Kidney (tissue), 22 donors: ENCODE measurements at places on chromosomes 16 and 17. TPM values are rescaled to one million over a fixed set of nuclear protein-coding genes. Genes with fewer than 3 reads are reported as not detected.

DNA sequence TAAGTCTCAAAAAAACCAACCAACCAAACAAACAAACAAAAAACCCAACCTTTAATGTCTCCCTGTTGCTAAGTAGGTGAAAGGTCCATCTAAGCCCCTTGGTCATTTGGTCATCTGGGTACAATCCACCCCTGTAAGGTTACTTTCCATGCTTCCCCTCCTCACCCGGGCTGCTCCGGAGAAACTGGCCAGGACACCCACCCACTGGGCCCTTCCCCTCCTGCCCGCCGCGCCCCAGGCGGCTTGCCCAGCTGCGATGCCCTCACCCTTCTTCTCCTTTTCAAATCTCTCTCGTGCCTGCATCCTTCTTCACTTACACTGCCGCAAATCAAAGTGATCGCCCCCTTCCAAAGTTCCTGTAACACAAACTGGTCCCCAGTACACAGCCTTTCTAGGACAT, 2.0 kb downstream of the NTAN1 start:
- DNase-seq, result no peak

The MMP28 gene
- total RNA-seq, result 4.5 TPM

GRCh38 chr16:55444754-55445485, 34.1 kb upstream of the MMP2 start:
- no peak for DNase-seq

- no peak for DNase-seq
Measured at GRCh38 chr17:75979705-75980187, 706 bp downstream of the TEN1 start.

DNA sequence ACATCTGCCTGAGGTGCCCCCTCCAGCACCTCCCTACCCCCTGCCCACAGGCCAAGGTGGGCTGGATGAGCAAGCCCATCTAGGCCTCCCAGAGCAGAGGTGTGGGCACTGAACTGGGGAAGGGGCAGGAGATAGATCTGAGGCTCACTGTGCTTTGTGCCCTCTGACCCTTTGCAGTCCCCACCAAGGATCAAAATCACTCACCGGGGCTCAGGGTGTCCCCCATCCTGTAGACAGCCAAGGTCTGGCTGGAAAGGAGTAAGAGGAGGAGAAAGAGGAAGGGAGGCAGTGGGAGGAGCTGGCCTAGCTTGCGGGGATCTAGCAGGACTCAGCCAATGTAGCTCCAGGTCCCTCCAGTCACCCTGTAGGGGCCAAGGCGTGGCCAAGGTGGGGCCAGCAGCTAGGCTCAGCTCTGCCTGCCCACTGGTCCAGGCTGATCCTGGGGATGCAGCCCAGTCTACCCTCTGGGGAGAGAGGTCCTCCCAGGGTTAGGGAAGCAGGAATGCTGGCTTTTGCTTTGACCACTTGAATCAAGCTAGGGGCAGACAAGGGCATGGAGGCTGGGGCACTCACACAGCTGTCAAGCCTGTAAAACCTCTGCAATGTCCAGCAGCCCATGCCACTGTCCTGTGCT, 1.8 kb downstream of the SLC12A4 start:
- DNase-seq, result no peak

The CPHXL2 gene
- total RNA-seq, result not detected

- no peak for DNase-seq
Measured at GRCh38 chr17:6422654-6423241, 12.2 kb downstream of the AIPL1 start.

The FBXO39 gene
- total RNA-seq, result not detected

GRCh38 chr17:79850571-79851460, 11.6 kb upstream of the CBX4 start:
- no peak for DNase-seq

DNA sequence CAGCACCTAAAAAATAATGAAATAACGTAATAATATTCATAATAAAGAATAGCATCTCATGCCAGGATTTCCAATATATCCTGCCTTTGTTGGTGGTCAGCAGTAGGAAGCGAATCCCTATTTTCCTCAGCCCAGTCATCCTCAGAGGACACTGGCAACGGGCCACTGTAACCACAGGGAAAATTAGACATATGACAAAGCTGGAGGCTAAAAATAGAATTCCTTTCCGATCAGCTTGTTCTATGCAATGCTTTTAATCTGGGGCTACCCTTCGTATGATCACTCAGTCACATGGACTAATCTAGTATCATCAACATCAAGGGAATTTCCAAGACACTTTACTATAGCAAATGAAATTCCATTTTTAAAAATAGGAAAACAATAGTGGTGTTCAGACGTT, 246.9 kb upstream of the KCNJ16 start:
- no peak for DNase-seq

The PLCG2 gene
- total RNA-seq, result 50.7 TPM

DNA sequence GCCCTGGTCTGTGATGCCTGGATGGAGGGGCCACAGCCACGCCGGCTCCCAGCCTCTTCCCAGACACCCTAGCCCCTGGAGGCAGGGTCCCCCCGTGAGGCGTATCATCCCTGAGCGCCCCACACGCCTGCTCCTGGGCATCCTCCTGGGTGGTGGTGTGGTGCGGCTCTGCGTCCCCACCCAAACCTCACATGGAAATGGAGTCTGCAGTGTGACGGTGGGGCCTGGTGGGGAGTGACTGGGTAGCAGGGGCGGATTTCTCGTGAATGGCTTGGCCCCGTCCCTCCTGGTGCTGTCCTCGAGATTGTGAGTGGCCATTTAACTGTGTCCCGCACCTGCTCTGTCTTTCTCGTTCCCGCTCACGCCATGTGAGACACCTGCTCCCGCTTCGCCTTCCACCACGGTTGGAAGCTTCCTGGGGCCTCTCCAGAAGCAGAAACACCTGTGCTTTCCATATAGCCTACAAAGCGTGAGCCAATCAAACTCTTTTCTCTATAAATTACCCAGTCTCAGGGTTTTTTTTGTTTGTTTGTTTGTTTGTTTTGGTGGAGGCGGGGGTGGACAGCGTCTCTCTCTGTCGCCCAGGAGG, 5.9 kb upstream of the SSTR5 start:
- DNase-seq, result no peak

The AGRP gene
- total RNA-seq, result not detected

The KCNH6 gene
- 0.57 TPM for total RNA-seq

DNA sequence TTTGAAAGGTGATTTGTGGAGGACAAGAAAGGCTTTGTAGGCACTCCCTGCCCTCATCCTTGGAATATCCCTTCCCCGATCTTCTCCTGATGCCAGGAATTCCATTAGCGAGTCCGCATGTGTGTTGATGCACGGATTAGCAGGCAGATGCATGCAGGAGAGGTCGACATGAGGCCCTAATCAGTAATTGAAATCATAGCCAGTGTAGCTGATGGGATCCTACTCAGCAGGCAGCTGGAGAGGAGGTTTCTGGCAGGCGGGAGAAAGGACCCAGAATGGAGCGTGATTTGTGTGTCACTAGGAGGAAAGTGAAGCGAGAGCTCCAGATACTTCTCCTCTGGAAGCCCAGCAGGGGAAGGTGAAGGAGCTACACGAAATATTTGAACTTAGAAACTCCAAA, 196.3 kb upstream of the CDH11 start:
- no peak for DNase-seq

GRCh38 chr17:77838748-77839697, 119.5 kb upstream of the TNRC6C start:
- no peak for DNase-seq

- DNase-seq, result no peak
Measured at GRCh38 chr16:69904495-69905170, 46.5 kb upstream of the CLEC18A start.

- DNase-seq, result no peak
Measured at GRCh38 chr16:68487669-68488068, 39.4 kb upstream of the SMPD3 start.

DNA sequence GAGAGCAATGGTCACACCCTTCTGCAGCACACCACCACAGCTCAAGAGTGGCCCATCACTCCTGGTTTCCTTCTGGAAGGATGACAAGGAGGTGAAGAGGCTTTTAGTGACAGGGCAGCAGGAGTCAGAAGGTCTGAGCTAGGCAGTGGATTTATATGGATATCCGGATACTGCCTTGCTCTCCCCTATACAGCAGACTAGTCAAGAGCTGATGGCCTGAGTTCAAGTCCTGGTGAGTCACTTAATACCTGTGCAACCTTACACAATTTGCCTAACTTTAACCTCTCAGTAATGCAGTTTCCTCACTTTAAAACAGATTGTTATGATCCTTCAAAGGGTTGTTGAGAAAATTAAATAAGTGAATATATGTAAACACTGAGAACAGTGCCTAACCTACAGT, 22.9 kb downstream of the MYO18A start:
- DNase-seq, result no peak

DNA sequence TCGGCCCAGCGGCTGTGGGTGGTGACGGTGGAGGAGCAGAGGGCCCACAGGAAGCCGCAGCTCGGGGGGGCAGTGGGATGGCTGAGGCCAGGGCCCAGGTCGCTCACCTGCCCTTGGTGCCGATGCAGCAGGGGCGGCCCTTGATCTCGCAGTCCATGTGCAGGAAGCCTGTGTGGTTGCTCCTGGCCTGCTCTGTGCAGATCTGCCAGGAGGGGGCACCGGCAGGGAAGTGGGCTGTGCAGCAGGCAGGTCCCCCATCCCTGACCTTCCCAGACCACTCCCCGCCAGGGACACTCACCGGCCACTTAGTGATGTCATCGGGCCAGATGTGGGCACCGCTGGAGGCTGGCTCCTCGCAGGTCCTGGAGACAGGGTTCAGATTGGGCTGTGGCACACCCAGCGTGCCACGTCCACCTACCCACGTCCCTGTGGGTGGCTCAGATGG, 6.2 kb downstream of the AANAT start:
- peak; percentile 78 for DNase-seq

- no peak for DNase-seq
Measured at GRCh38 chr16:68233835-68234187, 2.1 kb downstream of the ESRP2 start.

The ALDH3A1 gene
- total RNA-seq, result 1.4 TPM

The CDH8 gene
- total RNA-seq, result 0.19 TPM

DNA sequence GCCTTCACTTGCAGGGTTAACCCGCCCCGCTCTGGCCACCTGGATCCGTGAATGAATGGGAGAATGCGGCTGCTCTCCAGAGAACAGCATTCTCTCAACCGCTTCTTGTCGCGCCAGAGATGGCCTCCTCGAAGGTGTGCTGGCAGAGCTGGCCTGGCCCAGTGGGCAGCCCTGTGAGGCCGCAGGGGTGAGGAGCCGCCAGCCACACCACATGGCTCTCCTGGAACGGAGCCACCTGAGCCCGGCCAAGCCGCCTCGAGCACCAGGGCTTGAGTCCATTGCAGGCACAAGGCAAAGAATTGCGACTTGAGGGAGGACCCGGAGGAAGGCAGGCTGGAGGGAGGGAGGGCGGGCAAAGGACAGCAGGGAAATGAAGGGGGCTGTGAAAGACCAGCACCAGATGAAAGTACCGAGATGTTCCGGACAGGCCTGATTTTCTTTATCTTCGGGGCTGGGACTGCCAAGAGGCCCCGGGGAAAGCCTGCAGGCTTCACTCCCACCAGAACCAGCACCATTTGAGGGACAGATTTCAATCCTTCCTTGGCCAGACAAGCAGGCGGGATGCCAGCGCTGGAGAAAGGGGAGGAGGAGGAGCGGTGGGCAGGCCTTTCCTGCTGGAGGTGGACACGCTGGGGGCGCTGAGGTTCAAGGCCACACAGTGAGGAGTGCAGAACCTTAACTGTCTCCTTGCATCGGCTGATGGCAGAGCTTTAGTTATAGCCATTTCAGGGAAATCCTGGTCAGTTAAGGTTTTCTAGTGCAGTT, 69.4 kb downstream of the MRC2 start:
- no peak for DNase-seq

GRCh38 chr17:50618941-50619340, 15.7 kb upstream of the ABCC3 start:
- DNase-seq, result no peak

- no peak for DNase-seq
Measured at GRCh38 chr17:11514981-11515680, 83.1 kb upstream of the DNAH9 start.

GRCh38 chr17:1110862-1111598, 68.8 kb downstream of the ABR start:
- DNase-seq, result peak; percentile 73

- DNase-seq, result no peak
Measured at GRCh38 chr17:65914784-65915342, 277.1 kb downstream of the CEP112 start.

The DHRS7C gene
- total RNA-seq, result not detected

DNA sequence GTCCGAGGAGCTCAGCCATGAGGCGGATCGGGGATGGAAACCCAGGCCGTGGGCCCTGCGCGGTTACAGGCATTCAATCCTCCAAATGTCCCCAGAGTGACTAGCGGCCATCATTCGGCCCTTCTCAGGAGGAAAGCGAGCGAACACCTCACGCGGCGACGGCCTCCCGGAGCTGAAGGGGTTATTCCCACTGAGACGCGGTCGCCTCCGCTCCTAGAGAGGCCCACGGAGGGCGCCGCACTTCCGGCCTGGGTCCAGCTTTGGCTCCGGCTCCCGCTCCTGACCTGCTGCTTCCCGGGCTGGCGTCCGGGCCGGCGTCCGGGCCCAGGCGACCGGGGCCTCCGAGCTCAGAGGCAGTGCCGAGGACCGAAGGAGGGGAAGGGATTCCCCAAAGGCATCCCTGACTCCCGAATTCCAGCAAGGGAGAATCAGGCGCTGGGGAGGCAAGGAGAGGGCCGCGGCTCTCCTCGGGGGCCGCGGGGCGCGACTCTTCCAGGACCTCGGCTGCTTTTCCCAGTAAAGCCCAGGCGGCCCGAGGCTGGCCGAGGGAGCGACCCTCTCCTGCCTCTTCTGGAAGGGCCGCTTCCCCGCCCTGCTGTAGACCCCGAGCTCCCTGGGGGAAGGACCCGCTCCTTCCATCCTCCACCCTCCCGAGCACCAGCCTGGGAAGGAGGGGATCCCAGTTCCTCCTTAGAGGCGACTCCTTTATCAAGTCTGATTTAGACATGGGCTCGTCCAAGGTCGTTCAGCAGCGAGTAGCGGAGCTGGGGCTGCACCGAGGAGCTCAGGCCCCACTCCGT, 18.6 kb upstream of the ZNF629 start:
- peak; percentile 93 for DNase-seq

DNA sequence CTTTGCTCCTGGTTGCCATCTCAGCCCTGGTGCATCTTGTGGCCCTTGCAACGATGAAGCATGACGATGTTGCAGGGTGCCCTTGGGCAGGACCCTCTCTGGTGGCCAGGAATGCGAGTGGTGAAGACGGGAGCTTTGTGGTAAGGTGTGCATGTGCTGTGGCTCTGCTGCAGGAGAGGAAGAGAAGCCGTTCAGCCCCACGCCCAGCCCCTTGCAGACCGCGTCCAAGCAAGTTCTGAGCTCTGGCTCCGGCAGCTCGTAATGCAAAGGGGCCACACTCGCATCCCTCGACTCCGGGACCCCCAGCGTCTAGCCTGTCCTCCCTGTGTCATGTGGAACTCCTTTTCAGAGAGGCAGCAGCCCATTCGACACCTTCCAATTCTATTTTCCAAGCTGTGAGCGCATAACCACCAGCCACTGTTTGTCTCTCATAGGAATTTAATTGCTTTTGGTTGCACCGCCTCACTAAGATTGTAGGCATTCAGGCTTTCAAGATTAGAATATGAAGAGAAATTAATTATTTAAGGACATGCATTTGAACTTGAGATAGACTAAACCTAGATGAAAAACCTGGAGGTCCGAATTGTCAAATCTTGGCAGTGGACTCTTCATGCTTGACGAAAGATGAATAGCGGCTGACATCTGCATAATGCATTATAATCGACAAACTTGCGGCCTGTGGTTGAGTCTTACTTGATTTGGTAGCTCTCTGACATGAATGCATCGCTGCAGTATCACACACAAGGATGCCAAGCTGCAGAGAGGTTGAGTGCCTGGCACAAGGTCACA, 21.1 kb upstream of the KCNG4 start:
- DNase-seq, result no peak

The SMIM5 gene
- 8.0 TPM for total RNA-seq
